ENCODE measurements at places on chromosomes 4 and X.

GRCh38 chr4:157196046-157196445 lies 24.5 kb upstream of the GRIA2 start:
- DNase-seq: no peak

DNA sequence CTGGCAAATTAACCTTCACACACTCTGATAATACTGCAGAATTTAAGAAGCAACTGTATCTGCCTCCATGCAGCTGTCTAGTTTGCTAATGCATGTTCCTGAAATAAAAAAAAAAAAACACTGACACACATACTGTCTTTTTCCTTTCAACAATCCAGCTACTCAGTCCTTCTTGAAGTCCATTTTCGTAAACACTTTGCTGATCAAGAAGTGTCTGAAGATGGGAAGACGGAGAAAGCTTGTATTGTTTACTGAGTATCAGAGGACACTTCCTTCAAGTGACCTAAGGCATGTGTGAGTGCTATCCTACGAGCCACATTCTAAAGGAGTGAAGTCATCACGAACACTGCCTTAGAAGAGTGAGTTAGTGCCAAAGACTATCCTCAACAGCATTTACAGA lies 82.6 kb downstream of the LUZP4 start:
- DNase-seq: no peak

- DNase-seq: no peak
Observed at GRCh38 chr4:108301545-108302251, 133.0 kb upstream of the LEF1 start.

GRCh38 chr4:242121-242848 lies 63.0 kb downstream of the ZNF732 start:
- no peak for DNase-seq

DNA sequence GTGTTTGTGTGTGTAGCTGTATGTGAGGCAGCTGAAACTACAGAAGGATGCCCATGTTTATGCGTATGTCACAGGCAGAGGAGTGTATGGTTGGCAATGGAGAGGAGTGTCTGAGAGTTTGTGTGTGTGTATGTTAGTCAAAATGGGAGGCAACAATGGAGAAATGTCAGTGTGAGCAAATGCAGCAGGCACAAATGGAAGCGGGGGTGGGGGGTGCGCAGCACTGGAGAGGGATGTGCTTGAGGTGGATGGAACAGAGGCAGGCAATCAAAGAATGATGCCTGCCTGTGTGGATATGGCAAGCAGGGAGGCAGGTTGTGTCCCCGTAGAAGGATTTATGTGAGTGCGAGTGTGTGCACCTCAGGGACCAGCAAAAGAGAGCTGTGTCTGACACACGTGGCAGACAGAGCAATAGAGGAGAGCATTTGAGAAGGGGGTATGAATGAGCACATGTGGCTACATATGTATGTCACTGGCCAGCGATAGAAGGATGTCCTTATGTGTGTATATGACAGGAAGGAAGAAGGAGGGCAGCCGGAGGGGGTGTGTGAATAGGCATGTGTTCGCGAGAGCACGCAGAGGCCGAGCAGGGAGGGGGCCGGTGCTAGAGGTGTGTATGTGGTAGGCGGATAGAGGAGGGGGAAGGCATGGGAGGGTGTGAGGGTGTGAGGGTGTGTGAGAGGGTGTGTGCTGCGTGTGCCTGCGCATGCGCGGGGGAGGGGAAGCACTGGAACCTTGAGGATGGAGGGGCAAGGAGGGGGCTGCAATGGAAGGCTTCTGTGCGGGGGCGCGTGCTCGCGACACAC lies 1.1 kb downstream of the PJA1 start:
- no peak for DNase-seq

GRCh38 chrX:22575161-22575845 lies 302.6 kb downstream of the CBLL2 start:
- no peak for DNase-seq

DNA sequence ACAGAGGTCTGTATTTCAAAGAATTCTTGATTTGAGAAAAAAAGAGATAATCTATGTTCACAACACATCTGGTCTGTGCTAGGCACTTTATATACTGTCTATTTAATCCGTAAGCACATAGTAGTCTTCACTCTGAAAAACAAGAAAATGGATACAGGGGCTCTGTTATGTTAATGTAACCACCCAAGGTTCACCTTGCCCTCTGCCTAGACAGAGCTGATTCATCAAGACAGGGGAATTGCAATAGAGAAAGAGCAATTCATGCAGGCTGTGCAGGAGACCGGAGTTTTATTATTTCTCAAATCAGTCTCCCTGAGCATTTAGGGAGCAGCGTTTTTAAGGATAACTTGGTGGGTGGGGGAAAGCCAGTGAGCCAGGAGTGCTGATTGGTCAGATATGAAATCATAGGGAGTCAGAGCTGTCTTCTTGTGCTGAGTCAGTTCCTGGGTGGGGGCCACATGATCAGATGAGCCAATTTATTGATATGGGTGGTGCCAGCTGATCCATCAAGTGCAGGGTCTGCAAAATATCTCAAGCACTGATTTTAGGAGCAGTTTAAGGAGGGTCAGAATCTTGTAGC lies 92.9 kb upstream of the TNIP3 start:
- no peak for DNase-seq

DNA sequence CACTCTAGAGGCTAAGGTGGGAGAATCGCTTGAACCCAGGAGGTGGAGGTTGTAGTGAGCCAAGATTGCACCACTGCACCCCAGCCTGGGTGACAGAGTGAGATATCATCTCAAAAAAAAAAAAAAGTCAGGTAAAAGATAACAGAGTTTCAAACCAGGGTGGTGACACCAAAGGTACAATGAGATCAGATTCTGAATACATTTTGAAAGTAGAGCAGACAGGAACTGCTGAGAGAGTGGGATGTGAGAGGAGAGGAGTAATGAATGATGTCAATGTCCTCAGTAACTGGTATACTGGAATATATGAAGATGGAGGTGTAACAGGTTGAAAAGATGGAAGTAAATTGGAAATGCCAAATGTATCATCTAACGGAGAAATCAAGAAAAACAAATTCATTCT lies 135.6 kb downstream of the CAMK2D start:
- DNase-seq: no peak

DNA sequence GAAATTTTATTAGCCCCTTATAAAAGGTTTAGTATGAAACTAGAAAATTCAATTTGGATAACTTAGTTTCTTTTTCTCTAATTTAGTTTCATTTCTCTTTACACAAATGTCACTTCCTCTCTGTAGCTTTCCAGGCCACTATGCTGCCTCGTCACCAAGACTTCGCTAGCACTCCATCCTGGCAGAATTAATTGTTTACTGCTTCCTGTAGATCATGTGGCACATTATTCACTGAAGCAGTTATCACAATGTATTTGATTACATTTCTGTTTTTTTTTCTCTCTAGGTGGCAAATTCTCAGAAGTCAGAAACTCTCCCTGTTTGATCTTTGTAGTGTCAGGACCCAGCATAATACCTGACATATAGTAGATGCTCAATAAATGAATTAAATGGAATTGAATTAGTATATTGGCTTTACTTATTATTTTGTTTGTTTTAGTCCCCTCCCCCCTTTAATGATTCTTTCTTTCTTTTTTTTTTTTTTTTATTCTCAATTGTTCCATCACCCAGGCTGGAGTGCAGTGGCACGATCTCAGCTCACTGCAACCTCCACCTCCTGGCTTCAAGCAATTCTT lies 9.3 kb upstream of the SAT1 start:
- no peak for DNase-seq

DNA sequence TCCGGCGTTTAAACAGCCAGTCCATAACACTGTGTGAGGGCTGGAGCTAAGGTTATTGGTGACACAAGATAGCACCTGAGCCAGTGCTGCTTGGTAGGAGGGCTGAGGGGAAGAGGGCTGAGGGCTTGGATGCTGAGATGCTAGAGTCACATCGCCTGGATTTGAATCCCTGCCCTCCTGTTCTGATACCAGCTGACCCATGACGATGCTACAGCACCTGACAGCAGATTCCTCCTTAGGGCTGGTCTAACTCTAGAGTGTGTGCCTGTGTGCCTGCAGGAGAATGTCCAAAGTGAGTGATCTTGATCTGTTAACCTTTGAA lies 102.5 kb downstream of the PTTG2 start:
- no peak for DNase-seq

- no peak for DNase-seq
Observed at GRCh38 chrX:65859299-65859698, 180.6 kb downstream of the VSIG4 start.

GRCh38 chrX:103584596-103584995 lies 719 bp upstream of the TCEAL4 start:
- no peak for DNase-seq

DNA sequence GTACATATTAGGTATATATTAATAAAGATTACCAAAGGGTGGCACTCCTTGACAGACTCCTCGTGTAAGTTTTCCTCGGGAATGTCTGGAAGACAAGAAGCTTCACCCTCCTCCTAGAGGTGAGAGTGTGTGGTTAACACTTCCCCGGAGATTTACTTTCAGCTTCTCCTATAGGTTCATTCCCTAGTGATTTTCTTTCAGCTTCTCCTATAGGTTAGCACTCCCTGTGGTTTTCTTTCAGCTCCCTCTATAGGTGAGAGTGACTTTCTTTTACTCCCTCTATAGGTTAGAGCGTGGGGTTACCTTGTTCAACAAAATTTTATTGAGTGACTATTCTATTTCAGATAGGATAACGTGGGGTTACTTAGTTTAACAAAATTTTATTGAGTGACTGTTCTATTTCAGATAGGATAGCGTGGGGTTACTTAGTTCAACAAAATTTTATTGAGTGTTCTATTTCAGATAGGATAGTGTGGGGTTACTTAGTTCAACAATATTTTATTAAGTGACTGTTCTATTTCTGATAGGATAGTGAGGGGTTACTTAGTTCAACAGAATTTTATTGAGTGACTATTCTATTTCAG lies 106.0 kb upstream of the PLAC1 start:
- no peak for DNase-seq

DNA sequence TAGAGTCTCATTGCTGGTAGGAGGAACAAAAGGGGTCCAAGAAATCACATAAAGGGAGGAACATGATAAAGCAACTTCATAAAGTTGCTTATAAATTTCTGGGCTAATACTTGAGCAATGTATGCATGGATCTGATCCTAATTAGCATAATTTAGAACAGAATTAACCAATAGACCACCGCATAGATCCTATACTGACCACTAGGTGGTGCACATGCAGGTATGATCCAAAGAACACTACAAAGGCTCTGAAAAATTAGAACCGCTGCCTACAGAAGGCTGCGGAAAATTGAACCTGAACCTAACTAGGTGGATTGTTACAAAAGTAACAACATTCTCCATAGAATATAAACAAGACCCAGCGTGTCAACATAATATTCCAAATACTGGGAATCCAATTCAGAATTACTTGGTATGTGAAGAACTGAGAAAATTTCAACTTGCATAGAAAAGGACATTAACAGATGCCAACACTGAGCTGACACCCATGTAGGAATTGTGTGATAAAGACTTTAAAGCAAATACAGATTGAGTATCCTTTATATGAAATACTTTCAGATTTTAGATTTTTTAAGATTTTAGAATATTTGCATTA lies 23.3 kb downstream of the BRCC3 start:
- DNase-seq: no peak

DNA sequence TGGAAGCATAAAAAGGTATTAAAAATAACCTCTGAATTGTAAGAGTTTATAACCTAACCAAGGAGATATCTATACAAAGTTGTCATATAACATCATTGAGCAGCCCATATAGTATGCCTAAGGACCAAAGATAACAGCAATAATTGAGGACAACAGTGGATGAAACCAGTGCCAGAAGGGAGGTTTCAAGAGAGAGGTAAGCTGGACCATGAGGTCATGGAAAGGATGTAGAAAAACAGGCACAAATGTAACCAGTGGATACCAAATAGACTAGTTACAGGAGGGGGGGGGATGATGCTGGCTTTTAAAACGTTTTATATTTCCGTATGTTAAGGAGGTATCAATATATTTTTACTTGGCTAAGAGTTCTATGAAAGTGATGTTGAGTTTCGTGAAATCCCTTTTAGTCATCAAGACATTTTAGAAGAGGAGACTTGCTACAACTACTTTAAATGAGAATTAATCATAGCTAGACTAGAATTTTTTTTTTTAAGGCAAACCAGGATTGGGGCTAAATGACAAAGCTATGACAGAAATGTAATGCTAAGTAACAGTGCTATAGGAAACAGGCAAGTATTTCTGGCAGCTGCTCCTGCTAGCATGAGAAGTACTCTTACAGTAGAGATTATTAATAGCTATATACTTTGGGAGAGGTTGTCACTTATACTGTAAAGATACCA lies 161.1 kb downstream of the FBXW7 start:
- no peak for DNase-seq

DNA sequence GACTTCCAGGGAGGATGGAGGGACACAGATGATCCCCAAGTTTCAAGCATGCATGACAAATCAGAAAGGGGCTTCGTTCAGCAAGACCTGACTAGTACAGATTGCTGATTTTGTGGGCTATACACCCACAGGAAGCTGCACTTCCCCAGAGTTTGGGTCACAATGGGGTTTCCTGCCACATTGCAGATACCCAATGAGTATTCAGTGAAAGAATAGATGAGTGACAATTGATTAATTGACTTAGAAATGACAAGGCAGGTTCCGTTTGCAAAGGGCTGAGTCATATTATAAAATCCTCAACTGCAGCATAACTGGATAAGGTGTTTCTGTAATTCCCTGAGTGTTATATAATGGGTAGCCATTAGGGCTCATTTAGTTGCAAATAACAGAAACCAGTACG lies 146.6 kb upstream of the TBL1X start:
- DNase-seq: no peak

GRCh38 chrX:109155161-109155560 lies 326.7 kb downstream of the GUCY2F start:
- DNase-seq: no peak

GRCh38 chr4:985123-985830 lies 1.6 kb upstream of the IDUA start:
- no peak for DNase-seq

DNA sequence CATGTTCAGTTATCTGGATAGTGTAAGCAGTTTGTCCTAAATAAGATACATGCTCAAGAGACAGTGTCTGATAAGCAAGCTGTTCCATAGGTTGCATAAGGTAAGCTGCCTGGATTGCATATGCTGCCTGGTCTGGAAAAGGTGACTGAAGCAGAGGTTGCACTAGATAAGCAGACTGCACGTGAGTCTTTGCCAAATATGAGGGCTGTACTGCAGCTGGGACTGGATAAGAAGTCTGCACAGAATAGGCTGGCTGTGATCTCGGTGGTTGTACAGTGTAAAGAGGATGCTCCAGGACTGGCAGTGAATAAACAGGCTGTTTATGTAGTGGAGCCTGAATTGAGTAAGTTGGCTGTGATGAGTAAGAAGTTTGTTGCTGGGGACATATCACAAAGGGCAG lies 68.9 kb downstream of the WNK3 start:
- no peak for DNase-seq

- DNase-seq: no peak
Observed at GRCh38 chr4:118171381-118171780, 137.1 kb downstream of the NDST3 start.

GRCh38 chrX:17564689-17565409 lies 172.4 kb upstream of the SCML1 start:
- DNase-seq: no peak

DNA sequence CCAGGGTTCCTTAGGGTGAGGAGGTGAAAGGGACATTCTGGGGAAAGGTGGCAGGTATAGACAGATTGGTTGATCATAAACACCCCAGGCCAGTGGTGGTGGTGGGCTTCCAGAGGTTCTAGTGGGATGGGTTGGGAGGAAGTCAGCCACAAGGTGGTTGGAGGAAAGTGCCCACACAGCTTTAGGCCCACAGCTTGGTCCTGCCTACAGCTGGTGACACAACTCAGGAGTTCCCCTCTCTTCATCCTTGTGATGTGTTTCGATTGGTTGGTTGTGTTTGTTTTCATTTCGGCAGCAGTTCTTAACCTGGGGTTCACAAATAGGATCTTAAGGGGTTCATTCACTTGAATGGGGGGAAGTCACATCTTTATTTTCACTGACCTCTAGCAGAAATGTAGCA lies 157.0 kb downstream of the TMEM164 start:
- DNase-seq: no peak
